ENCODE measurements at places on chromosomes 1 and 21. TPM values are rescaled to one million over a fixed set of nuclear protein-coding genes. Genes with fewer than 3 reads are reported as not detected.
A peak's percentile ranks its signal among the peaks of the same experiment; 100 is the strongest.

Gene ADAMTSL4
- 14.6 TPM for total RNA-seq

DNA sequence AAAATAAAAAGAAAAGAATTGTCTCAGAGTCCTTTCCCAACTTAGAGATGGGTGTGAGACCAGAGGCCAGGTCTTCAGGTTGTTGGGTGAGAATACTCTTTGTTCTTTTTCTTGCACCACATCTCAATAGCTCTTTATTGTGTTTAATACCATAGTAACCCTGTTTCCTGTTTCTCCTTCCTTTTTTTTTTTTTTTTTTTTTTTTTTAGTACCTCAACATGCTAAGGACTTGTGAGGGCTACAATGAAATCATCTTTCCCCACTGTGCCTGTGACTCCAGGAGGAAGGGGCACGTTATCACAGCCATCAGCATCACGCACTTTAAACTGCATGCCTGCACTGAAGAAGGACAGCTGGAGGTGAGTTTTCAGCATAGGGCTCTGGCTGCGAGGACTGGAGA, 24.4 kb downstream of the CELF3 start:
- H3K4me3 ChIP-seq = no peak overlapping the region
- H3K4me1 ChIP-seq = no peaks in the 10 kb centered on the region
- no peak overlapping the region for H3K27ac ChIP-seq

DNA sequence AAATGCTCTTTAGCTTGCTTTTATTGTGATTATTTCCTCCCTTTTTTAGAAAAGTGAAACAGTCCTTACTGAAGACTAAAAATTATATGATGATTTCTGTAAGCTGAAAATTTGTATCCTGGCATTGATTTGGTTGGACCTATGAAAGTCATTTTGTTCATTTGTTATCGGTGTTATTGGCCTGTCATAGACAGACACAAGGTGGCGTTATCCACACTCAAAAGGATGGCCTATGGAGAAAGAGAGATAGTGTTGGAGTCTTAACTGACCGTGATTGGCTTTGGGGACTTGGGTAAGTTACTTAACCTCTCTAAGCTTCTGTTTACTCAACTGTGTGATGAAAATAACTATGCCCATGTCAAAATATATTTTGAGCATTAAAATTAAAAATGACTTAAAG, 203.6 kb upstream of the CHODL start:
- H3K27me3 ChIP-seq = no peaks in the 10 kb centered on the region
- no peak overlapping the region for H3K27ac ChIP-seq
- no peak overlapping the region for H3K4me3 ChIP-seq
- DNase-seq = no peak
- no peaks in the 10 kb centered on the region for H3K4me1 ChIP-seq
- H3K36me3 ChIP-seq = no peaks in the 10 kb centered on the region

DNA sequence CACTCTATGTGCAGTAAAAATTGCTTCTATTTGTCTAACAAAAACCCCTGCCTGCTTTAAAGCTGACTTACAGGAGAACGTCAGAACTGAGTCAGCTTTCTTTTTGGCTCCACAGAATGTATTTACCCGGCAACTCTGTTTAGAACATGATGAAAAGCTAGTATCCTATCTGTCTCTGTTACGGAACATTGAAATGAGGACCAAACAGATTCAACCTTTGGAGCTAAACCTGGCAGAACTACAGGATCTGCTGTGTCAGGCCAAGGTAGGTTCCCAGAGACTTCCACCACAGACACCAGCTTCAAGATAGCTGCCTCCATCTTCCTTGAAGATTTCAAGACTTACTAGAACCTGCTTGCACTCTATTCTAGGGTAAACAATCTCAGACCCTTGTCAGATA, 132.6 kb downstream of the MACF1 start:
- H3K36me3 ChIP-seq = peaks cover 44% of the 10 kb centered on the region
- peak overlapping the region; percentile 81 for H3K27ac ChIP-seq
- H3K27me3 ChIP-seq = no peaks in the 10 kb centered on the region
- no peak overlapping the region for H3K4me3 ChIP-seq
- no peak for DNase-seq
- H3K4me1 ChIP-seq = peaks cover 16% of the 10 kb centered on the region

- H3K27me3 ChIP-seq = peaks cover 72% of the 10 kb centered on the region
- H3K27ac ChIP-seq = no peak overlapping the region
- H3K4me3 ChIP-seq = no peak overlapping the region
- no peaks in the 10 kb centered on the region for H3K4me1 ChIP-seq
Observed at GRCh38 chr1:3270403-3271245, 183.8 kb upstream of the ARHGEF16 start.

DNA sequence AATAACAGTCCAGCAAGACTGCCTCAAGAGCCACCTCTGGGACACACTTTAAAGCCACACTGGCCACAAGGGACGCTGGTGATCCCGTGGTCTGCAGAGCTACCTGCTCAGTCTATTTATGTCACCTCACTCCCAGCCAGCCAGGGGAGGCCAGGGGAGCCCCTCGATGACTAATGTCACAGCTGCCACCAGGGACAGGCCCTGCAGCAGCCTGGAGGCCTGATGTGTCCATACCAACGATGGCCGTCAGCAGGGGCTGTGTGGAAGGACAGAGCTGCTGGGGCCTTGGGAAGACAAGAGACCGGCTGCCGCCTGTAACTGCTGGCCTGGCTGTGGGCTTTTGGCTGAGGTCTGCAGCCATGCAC, 71.0 kb downstream of the SIK1 start:
- no peak for DNase-seq
- H3K4me3 ChIP-seq = no peak overlapping the region
- H3K36me3 ChIP-seq = no peaks in the 10 kb centered on the region
- no peaks in the 10 kb centered on the region for H3K27me3 ChIP-seq
- no peaks in the 10 kb centered on the region for H3K4me1 ChIP-seq
- H3K27ac ChIP-seq = no peak overlapping the region

Data from sigmoid colon (tissue), 7 donors.